Cerebellum (tissue), 4 donors: ENCODE measurements at places on chromosomes 4 and X. TPM values are rescaled to one million over a fixed set of nuclear protein-coding genes. Genes with fewer than 3 reads are reported as not detected.

The CXXC4 gene
- 14.8 TPM for total RNA-seq

The IL1RAPL1 gene
- total RNA-seq: 19.5 TPM

The MAB21L2 gene
- 4.9 TPM for total RNA-seq

The GPRASP3 gene
- total RNA-seq: 33.4 TPM

The RNF150 gene
- total RNA-seq: 32.2 TPM

The RTL5 gene
- total RNA-seq: 5.2 TPM

The CAPN6 gene
- 0.54 TPM for total RNA-seq

The FOXP3 gene
- total RNA-seq: not detected

The RHOXF2B gene
- not detected for total RNA-seq
